SK-N-SH (cell line): ENCODE measurements at places on chromosomes 7 and 10.

- peak; percentile 54 for DNase-seq
Observed at GRCh38 chr10:16809074-16809718, 8.0 kb downstream of the RSU1 start.

DNA sequence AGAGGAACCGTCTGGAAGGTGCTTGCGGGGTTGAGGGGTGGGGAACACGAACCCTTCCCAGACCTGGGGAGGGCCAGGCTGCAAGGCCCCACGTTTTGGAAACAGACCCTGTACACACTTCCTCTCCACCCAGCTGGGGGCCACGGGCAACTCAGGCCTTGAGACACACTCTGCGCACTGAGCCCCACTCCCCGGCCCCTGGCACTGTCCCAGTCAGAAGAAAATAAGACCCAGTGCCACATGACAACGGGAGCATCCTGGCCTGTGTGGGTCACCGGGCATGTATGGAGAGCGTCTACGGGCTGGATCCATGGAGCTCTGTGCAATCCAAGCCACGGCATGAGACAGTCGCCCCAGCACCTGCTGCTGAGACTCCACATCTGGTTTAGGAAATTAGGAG lies 63.7 kb downstream of the CARD11 start:
- DNase-seq = no peak

DNA sequence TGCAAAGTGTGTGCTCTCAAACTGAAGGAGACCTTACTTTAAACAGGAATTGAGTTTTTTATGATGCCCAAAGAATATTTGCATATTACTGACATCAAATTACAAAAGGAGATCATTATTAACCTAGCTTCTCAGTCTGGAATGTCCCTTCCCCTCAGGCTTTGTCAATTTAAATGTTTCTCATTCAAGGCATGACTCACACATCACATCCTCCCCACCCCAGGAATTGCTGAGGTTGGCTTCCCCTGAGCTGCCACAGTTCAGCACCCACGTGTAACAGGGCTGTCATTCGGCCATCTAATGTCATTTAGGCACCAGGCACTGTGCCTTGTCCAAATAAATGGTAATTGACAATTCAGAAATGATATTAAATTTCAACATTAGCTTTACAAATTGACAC lies 305.9 kb upstream of the MGMT start:
- no peak for DNase-seq

- DNase-seq = no peak
Observed at GRCh38 chr7:117279203-117279602, 43.7 kb downstream of the WNT2 start.

DNA sequence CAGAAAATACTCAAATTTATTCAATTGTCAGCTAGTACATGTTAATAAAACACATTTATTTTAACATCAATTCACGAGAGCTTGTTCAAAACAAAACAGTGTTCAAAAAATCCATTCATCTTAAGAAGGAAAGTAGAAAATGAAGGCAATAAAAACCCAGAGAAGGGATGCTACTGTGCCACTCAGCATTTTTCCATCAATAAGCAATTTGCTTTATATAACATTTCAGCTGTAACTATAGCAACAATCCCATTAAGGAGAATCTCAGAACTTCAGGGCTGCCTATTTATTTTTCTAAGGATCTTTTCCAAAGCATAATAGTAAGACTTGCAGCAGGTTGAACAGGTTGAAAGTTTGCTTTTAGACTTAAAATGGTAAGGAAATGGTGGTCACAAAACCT lies 190.5 kb downstream of the PCLO start:
- no peak for DNase-seq

DNA sequence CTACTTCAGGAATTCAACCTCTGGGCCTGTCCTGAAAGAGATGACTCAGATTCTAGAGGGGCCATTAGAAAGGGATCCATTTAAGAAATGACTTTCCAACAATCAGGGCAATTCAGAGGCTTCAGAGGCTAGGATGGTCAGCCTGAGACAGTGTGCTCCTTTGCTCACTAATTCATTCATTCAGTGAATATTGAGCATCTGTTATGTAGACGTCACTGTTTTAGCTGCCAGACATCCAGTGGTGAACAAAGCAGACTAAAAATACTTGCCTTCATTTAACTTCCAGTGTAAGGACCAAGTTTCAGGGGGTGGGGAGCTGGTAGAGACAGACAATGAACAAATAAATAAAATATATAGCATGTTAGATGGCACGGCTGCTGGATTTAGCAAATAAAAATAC lies 1.6 kb downstream of the KIAA1217 start:
- no peak for DNase-seq

- DNase-seq = no peak
Observed at GRCh38 chr10:19750972-19751371, 65.3 kb upstream of the PLXDC2 start.

- no peak for DNase-seq
Observed at GRCh38 chr10:24277771-24278170, 68.8 kb downstream of the KIAA1217 start.

- no peak for DNase-seq
Observed at GRCh38 chr10:119003572-119004289, 25.8 kb upstream of the NANOS1 start.

DNA sequence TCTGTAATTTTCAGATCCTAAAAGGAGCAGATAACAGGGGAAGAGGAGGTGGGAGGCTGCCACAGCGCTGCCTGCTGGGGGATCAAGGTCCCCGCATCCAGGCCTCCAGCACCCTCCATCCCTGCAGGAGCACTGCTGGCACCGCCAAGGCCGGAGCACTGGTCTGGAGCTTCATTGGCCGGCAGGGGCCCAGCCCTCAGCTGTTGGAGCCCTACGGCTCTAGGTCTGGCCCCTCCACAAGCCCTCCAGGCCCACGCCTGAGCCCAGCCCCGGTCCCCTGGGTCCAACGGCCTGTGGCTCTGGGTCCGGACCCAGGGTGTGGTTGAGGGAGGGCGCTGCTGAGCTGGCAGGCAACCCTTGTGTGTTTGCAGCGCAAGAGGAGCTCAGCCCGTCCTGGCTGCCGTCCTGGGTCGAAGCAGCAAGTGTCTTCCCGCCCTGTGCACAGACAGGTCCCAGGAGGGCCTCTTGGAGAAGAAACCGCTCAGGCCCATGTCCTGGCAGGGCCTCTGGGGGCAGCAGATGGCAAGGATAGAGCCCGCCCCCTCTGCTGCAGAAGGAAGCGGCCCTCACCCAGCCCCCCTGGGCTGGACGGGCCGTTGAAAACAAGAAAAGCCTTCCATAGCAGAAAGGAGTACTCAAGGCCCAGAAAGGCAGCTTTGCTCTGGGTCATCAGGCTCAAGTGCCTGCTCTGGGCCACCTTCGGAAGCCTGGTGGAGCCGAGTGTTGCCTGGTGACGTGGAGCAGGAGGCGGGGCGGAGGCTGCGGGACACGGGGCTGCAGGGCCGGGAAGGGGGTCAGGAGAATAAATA lies 54.3 kb upstream of the TNRC18 start:
- peak; percentile 88 for DNase-seq

DNA sequence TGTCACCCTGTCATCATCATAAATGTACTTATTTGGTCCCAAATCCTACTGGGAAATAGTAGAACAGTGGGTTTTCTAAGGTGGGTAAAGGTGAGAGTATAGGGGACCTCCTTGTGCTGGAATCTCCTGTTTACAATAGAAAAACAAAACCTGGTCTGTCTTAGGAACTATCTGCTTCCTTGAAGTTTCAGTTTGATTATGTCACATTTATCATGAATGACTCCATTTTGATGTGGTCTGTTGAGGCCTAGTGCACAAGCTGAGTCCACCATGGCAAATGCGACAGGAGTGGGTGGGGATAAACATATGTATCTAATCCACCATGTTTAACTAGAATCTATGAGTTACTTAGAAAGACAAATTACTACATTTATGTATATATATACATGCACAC lies 13.0 kb upstream of the REPIN1 start:
- DNase-seq = no peak

- peak; percentile 61 for DNase-seq
Observed at GRCh38 chr10:92517034-92517655, 56.7 kb downstream of the IDE start.

GRCh38 chr10:44830022-44830421 lies 81.1 kb upstream of the TMEM72 start:
- no peak for DNase-seq

DNA sequence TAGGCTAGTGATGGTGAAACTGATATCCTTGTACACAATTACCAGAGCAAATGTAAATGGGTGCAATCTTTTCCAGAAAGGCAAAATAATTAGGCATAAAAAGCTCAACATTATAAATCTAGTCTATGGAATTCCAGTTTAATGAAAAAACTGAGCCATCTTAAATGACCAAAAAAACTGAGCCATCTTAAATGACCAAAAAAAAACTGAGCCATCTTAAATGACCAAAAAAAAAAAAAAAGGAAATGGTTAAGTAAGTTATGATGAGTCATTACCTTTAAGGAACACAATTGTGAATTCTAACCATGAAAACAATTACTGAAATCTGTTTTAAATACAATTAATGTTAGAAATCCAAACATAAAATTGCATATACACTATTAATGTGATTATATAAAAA lies 25.3 kb downstream of the USP6NL start:
- no peak for DNase-seq

- DNase-seq = no peak
Observed at GRCh38 chr10:21260066-21260465, 265.4 kb downstream of the SKIDA1 start.

DNA sequence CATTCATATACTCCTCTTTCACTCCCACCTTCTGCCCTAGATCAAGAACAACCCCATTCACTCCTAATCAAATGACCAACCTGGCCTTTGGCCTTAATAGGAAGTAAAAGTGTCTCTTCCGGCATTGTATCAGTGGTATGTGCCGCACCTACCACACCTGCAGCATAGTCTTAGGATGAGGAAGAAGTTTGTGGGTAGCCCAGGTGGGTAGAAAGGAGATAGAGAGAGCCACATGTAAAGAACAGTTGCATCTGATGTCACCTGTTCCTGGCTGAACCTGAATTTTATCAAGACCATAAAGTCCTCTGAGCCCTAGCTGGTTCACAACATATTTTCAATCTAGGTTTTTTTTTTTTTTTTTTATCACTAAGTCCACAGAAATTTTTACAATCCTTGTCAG lies 55.5 kb upstream of the PTPN12 start:
- DNase-seq = no peak

DNA sequence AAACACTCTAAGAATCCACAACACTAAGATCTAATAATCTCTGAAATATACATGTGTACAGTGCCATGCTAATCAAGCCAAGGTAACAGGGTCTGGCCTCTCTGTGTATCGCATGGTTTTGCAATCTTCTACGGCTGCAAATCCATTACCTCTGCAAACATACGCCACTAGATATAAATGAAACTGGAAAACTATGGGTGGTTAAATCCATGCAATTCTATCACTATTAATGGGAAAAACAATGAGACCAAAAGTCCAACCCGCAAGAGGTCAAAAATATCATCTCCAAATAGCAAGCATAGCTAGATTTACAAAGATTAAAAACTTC lies 23.0 kb downstream of the SGCE start:
- no peak for DNase-seq

- no peak for DNase-seq
Observed at GRCh38 chr7:46651561-46652088, 730.6 kb upstream of the IGFBP3 start.

DNA sequence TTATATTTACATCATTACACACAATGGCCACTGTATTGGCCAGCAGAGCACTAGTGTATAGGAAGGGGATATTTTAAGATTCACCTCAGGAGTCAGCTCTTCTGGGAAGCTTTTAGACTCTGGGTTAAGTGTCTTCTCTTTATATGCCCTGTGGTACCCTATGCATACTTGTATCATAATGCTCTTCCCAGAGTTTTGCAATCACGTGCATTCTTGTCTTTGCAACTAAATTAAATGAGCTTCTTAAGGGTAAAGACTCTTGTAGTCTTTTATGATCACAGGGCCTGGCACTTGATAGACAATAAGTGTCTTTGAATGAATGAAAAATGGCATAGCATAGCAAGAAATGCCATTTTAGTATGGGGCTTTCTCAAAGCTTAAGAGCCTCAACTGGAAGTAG lies 35.4 kb upstream of the ARMS2 start:
- DNase-seq = no peak

GRCh38 chr10:104505521-104506042 lies 135.5 kb upstream of the SORCS3 start:
- no peak for DNase-seq

GRCh38 chr7:1670894-1671593 lies 967 bp downstream of the ELFN1 start:
- peak; percentile 53 for DNase-seq
